ENCODE measurements at places on chromosomes 11 and 22.
A peak's percentile ranks its signal among the peaks of the same experiment; 100 is the strongest.

DNA sequence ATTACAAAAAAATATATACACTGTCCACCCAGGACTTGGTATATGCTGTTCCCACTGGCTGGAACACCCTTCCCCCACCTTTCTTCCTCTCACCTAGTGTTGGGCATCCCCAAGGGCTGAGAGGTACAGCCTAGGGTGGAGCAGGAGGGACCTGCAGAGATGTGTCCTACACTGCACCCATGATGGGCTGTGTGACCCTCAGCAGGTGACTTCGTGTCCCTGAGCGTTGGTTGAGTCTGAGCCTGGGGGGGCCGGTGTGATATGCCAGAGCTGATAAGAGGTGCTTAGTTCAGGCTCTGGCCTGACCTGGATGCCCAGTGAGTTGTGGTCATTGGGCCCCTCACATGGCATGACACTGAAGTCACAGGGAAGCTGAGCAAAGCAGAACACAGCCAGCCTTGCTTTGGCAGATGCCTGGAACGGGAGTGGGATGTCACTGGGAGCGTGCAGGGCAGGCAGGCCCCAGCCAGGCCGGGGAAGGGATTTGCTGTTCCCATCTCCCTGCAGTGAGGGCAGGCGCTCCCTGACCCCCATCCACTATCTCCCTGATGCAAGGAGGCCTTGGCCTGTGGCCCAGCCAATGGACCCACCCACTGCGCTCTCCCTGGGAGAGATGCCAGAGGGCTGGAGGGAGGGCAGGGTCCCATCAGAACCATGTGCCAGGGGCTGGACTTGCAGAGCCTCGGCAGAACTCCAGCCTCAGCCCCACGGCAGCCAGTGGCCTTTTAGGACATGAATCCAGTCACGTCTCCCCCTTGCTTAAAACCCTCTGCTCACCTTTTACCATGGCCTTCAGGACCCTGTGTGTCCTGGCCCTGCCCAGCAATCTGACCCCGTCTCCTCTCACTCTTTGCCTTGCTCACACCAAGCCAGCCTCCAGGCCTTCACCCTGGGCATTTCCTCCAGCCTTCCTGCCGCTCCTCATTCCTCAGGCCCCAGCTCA lies 138.9 kb downstream of the MN1 start:
- DNase-seq: no peak

- DNase-seq: no peak
Observed at GRCh38 chr22:24601217-24602104, 1.5 kb upstream of the GGT1 start.

DNA sequence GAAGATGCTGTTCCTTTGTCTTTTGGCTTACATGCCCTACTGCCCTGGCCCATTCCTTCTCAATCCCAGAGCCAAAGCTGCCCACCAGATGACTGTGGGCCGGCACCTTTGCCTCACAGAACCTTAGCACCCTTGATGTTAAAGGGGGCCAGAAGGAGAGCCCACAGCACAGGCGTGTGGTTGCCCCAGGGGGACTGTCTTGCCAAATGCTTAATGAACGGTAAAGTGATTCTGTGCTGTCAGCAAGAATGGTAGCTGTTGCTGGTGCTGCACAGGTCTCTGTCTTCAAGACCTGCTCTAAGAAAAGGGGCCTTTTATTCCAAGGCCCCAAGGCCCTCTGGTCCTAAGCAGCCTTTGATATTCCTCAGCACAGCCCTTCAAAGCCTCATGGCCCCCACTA lies 113.3 kb downstream of the MORC2 start:
- no peak for DNase-seq

- DNase-seq: no peak
Observed at GRCh38 chr11:12007769-12008737, at the start of gene DKK3. Gene DKK3 (minus strand): TSS chr11:12008626. CDS start chr11:12008582, 44 bp downstream.

DNA sequence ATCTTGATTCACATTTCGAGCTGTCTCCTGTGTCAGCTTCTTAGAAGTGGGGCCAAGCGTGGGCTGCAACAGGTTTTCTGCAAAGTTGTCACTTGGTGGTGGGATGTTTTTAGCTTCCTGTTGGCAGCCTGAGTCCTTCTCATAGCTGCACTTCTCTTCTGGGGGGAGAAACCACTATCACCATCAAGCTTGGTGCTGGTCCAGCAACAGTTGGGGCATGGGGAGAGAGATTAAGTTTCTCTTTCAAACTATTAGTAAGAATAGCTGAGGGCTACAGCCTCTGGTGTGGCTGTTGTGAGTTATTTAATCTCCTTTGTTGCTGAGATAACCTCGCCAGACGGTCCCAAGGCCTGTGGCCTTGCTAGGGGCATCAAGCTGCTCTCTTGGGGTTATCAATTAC lies 123.3 kb upstream of the CRYBB3 start:
- peak; percentile 66 for DNase-seq

GRCh38 chr11:125211948-125212340 lies 47.4 kb downstream of the PKNOX2 start:
- DNase-seq: no peak

GRCh38 chr11:363948-364761 lies 5.1 kb upstream of the B4GALNT4 start:
- DNase-seq: peak; percentile 53

Measured in activated naive CD4-positive, alpha-beta T cell treated with anti-CD3 and anti-CD28 coated beads, Interleukin-2, amount 50 U/mL, for 16 hours (primary cell).